ENCODE measurements at places on chromosomes 1 and 21.

GRCh38 chr1:191142748-191143147 is 665.1 kb upstream of the BRINP3 start:
- no peak for DNase-seq

DNA sequence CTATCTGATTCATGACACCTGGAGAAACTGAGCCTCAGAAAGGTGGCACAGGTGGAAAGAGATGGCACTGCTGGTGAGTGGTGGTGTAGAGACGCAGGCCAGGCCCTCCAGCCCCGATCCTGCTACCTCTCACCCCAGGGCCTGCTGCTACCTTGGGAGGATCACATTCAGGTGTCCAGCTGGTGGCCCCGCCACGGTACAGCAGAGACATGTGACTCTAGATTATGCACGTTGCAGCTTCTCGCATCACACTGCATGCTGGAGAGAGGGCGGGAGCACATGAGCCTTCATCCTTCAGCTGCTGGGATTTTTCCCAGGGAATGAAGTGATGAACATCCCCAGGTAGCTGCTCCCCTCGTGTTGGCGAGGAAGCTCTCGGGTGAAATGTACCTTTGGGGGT is 32.9 kb downstream of the KAZN start:
- no peak for DNase-seq

- no peak for DNase-seq
Observed at GRCh38 chr1:119871881-119872280, 24.4 kb downstream of the ADAM30 start.

- no peak for DNase-seq
Observed at GRCh38 chr1:9196129-9197040, 38.2 kb upstream of the H6PD start.

DNA sequence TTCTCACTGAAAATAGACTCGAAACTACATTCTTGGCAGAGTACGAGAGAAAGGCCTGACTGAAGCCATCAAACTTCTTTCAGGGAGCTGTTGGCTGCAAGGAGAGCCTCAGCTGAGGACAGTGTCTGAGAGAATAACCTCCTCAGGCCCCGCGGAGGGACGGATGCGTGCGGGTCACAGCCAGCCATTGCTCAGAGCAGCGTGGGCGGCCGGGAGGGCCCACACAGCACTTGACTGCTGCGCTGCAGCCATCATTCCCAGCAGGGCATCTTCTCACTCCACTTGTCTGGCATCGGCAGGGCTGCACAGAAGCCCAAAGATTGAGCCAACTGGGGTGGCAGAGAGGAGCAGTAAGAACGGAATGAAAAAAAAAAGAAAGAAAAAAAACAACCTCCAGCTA is 113.5 kb downstream of the XCL2 start:
- DNase-seq, result no peak

DNA sequence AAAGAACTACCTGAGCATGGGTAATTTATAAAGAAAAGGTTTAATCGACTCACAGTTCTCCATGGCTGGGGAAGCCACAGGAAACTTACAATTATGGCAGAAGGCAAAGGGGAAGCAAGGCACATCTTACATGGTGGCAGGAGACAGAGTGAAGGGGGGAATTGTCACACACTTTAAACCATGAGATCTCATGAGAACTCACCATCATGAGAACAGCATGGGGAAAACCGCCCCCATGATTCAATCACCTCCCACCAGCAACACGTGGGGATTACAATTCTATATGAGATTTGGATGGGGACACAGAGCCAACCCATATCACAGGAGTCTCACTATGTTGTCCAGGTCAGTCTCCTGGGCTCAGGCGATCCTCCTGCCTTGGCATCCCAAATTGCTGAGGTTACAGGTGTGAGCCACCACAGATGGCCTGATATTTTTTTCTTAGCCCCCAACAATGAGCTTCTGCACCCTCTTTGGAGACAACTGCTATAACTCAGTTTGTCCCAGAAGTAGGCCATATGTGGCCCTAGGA is 22.5 kb upstream of the MORC3 start:
- no peak for DNase-seq

DNA sequence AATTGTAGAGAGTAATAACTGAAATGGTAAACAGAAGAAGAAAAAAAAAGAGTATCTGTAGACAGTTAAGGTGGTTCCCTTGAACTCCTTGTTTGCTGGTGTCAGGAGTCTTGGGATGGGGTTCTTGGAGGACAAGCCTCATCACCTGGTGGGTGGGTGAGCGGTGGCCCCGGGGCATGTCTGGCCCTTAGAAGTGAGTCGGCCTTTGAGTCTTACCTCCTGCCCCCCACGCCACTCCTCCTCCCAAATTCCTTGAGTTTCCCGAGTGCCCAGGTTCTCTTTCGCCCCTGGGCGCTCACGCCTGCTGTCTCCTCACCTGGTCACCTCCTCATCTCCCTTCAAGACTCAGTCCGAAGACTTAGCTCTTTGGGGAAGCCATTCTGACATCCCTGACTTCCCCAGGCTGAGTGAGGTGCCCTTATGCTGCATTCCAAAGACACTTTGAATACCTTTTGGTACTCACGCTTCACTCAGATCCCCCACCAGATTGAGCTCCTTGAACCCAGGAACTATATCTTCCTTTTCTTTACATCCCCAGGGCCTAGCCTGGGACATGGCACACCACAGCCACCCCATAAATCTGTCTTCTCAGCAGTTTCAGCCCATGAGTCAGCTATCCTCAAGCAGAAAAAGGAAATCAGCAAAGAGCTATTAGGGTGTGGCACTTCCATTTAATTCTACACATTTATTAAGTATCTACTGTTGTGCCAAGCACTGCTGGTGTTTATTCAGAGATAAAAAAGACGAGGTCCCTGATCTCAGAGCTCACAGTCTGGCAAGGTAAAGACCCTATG is 13.5 kb upstream of the IKBKE start:
- DNase-seq, result no peak

DNA sequence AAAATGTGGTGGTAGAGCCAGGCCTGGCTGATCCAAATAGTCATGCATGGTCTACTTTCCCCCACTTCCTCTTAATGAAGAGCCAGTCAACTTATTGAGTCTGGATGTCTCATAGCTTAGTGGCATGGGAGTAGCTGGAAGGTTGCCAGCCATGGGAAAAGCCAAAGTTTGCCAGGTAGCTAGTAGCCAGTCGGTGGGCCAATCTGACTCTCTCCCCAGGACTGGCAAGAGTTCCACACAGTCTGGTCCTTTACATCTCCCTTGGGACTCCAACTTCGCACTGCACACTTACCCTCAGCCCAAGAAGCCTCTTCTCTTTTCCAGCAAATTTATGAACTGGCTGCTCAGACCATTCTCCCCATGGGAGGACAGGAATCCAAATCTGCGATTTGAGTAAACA is 8.3 kb downstream of the WARS2 start:
- DNase-seq, result no peak

DNA sequence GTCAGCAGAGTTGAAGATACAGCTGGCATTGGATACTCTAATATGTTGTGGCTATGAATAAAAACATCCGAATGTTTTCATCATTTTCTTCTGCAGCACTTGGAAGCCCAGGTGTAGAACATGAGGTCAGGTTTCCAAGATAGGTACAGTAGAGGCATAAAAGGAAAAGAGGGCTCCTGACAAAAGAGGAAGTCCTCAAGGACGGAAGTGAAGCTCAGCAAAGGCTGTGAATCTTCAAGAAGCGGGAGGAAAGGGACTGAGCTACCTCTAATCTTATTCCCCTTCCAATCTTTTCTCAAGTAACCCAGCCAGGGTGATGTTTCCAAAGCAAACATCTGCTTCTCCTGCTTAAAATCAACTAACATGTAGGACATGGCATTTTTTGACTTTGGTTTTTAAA is 4.4 kb upstream of the PIK3C2B start:
- no peak for DNase-seq

GRCh38 chr21:20030390-20030789 is 967.8 kb upstream of the NCAM2 start:
- no peak for DNase-seq

DNA sequence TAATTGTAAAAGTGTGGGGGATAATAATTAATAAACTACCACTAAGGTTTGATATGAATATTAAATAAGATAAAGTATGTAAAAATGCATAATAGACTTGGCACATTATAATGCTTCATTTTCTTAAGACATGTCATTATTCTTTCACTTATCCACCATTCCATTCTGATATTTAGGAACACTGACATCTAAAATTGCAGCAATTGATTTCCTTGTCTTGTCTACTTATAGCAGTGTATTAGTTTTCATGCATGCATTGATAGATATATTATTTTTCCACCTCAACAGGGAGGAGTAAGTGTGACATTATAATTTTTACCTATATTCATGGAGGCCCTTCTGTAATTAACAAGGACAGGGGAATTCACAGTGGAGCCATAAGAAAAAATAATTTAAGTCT is 41.6 kb upstream of the RGS4 start:
- DNase-seq, result no peak

GRCh38 chr1:117653732-117654492 is 48.1 kb downstream of the TENT5C start:
- no peak for DNase-seq

DNA sequence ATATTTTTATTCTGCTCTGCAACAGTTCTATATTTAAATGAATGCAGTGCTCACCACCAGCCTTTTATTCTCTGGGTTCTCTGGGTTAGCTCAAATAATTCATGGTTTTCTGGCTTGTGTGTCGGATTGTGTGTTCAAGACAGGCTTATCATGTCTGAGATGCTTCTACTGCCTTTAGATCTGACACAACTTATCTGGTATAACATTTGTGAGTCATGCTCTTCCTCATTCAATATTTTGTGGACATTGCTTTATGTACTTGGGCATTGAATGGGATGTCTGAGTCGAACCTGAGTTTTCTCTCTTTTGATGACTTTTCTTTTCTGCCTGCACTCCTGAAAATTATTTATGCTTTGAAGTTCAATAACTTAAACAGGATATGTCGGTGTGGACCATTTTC is 17.6 kb upstream of the PKP1 start:
- DNase-seq, result no peak

GRCh38 chr1:29180497-29181412 is 945 bp downstream of the SRSF4 start:
- no peak for DNase-seq

DNA sequence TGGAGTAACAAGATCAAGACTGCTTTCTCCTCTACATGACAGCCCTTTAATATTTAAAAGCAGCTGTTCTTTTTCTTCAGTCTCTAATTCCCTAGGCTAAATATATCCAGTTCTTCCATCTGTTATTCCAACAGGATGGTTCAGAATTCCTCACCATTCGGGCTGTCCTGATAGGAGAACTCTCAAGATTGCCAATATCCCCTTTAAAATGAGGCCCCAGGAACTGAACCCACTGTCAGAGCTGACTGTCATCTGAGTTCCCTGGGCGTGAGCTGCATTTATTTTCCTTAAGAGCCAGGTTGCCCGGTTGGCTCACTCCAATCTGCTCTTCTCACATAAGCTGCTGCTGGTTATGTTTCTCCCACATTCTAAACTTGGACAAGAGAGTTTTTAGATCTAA is 177.6 kb downstream of the MIS18A start:
- no peak for DNase-seq

GRCh38 chr21:38439957-38440356 is 58.3 kb downstream of the ERG start:
- no peak for DNase-seq

DNA sequence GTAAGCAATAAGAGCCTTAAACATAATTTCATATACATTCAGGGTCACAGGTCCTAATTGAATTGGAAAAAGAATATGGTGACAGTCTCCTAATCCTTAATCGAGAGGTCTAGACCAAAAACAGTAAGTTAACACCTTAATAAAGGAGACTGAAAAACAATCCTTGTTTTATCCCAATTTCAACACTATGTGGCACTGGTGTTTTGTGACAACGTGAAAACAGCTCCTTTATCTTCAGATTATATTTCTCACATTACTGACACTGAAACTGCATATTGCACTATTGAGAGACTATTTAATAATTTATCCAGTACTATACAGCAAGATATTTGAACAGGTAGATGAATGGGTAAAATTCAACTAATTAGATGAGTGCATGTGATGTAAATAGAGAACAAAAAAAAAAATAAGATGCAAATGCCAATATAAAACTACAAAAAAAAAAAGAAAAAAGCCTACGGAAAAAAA is 34.1 kb downstream of the TP53BP2 start:
- DNase-seq, result no peak

All from iPS DF 6.9 (cell line).